ENCODE measurements at places on chromosomes 16 and 17.

DNA sequence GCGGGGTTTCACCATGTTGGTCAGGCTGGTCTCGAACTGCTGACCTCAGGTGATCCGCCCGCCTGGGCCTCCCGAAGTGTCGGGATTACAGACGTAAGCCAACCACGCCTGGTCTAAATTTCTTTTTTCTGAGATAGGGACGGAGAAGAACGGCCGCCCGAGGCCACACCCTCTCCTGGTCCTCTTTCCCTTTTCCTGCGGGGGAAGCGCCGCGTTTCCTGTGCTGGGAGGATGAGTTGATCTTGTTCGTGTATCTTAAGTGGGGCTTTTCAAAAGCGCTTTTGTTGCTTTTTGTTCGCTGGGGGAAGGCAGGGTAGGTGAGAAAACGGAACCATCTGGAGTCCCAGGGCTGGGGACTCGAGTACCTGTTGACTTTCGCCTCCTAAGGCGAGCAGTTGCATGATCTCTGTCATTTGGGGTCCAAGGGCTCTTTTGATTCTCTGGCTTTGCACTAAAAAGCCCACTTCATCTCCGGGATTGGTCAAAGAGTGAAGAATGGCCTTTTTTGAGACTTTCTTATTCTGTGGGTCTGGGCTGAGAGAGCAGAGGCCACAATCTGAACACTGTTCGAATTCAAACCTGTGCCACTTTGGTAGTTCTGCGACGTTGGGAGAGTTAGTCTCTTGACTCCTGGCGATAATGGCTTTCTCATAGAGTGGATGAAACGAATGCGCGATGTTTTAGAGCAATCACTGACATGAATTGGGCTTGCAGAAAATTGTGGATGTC lies 1.3 kb downstream of the FUS start:
- DNase-seq = peak; percentile 63

DNA sequence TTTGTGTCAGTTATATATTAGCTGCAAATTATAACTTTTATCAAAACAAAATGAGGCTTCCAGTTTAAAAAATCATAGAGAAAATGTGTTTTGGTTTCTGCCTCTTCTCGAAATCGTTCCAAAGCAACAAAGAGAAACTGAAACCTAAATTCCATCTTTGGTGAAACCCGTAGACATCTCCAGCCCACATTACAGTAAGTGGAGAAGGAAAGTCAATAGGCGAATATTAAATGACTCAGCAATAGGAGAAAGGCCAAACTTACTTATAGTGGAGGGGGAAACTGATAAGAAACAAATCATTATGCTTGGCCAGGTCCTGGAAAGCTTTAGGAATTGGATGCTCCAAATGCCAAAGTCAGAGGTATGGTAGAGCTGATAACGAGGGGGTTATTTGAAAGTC lies 103.0 kb upstream of the SHISA6 start:
- DNase-seq = no peak

GRCh38 chr16:70664325-70665112 lies 18.2 kb downstream of the IL34 start:
- no peak for DNase-seq

GRCh38 chr17:63222655-63223054 lies 223.5 kb downstream of the CYB561 start:
- no peak for DNase-seq

DNA sequence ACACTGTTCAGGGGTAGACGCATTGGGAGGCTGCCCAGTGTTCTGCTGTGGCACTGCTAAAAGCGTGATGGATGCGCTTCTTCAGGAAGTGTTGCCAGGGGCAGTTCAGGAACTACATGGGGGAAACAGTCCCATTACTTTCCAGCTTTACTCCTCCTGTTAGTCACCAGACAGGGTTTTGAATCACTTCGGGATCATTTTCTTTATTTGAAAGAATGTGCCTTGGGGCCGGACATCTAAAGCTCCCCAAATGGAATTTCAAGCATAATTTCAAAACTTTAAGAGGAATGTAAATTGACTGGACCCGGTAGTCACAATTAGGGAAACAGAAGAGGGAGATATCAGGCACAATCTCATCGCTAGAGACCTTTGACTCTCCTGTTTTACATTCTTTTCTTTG lies 1.3 kb upstream of the KRTAP2-1 start:
- no peak for DNase-seq

DNA sequence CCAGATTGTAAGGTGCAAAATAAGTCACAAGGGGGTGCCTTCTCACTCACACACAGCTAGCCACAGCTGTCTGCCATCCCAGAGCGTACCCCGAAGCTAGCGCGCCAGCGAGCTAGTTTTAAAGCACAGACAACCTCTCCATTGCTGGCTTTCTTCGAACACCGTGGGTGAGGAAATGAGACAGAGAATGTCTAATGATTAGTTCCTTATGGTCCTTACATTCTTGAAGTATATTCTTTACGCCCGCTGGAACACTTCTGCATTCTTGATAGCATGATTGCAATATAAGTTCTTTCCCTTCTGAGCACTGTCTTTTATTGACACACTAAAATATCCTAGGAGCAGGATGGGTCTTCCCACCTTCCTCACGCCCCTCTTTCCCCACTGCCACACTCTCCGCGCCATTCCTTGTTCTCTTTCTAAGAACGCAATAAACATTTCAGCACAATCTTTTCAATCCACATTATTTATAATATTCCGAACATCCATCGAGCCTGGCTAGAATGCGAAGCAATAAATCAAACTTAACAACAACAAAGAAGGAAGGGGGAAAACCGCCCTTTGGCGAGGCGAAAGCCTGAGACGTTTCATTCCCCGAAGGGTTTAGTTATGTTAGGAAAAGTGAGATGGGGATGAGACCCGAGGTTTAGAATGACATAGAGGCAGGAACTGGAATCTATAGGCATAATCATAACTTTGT lies 251.3 kb downstream of the NTN1 start:
- DNase-seq = no peak

DNA sequence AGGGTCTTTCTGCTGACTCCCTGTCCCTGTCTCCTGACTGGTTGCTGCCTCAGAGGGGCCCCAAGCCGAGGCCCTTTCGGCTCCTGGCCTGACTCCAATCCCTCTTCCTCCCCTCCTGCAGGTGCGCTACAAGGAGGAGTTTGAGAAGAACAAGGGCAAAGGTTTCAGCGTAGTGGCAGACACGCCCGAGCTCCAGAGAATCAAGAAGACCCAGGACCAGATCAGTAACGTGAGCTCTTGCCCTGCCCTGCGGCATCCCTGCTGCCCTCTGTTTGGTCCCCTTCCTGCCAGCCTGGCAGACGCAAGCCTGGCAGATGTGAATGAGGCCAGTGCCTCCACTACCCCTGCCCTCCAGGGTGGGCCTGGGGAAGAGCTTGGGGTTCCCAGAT lies 27.1 kb upstream of the LASP1NB start:
- no peak for DNase-seq

DNA sequence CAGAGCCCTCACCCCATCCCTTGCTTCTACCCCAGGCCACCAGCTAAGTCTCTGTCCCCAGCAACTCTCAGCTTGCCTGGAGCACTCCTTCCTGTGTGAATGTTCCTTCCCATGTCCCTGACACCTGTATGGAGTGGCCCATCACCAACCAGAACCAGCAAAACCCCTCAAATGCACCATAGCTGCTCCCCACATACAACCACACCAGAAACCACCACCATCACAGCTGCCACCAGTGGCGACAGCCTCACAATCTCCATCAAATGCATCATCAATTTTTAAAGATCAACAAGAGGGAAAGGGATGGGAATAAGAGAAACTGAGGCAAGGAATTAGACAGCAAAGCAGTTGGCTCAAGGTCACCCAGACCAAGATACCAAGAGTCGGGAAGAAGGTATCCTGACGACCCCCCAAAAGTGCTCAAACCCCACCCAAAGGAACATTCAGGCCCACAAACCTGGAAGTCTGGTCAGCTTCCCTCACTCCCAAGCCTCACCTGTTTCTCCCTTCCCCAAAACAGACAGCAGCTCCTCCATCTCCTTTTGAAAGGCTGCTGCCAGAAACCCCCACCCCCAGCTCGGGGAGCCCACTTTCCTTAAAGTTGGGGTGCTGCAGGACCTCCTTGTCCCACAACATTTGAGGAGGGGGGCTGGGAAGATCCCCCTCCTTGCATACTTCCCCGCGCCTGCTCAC lies 1.8 kb downstream of the SRCIN1 start:
- DNase-seq = no peak

- no peak for DNase-seq
Measured at GRCh38 chr16:3587547-3588110, 10.4 kb upstream of the NLRC3 start.

GRCh38 chr16:65521633-65522328 lies 399.9 kb upstream of the CDH11 start:
- DNase-seq = no peak

DNA sequence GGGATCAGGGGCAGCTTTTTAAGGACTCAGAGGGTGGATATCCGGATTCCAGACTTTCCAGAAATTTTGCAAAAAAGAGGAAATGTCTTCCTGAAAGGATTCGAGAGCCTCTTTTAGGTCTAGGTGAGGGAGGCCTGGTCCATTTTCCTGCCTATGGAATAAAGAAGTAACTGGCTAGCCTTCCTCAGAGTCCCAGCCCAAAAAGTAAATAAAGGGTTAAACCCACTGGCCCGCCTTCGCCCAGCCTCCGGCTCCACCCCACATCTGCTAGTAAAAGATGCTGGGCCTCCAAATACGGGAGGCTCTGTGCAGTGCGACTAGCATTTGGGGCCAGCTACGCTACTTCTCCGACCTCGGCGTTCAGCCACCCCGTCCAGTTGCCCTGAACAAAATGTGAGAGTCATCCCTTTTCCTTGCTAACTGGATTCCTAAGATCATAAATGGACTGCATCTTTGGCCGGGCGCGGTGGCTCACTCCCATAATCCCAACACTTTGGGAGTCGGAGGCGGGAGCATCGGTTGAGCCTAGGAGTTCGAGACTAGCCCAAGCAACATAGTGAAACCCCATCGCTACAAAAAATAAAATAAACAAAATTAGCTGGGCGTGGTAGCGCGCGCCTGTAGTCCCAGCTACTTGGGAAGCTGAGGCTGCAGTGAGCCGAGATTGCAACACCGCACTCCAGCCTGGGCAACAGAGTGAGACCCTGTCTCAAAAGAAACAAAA lies 824 bp upstream of the MPP2 start:
- DNase-seq = peak; percentile 81

- no peak for DNase-seq
Measured at GRCh38 chr17:49580981-49581647, 5.4 kb downstream of the NXPH3 start.

- no peak for DNase-seq
Measured at GRCh38 chr16:12965274-12965804, 63.9 kb downstream of the SHISA9 start.

DNA sequence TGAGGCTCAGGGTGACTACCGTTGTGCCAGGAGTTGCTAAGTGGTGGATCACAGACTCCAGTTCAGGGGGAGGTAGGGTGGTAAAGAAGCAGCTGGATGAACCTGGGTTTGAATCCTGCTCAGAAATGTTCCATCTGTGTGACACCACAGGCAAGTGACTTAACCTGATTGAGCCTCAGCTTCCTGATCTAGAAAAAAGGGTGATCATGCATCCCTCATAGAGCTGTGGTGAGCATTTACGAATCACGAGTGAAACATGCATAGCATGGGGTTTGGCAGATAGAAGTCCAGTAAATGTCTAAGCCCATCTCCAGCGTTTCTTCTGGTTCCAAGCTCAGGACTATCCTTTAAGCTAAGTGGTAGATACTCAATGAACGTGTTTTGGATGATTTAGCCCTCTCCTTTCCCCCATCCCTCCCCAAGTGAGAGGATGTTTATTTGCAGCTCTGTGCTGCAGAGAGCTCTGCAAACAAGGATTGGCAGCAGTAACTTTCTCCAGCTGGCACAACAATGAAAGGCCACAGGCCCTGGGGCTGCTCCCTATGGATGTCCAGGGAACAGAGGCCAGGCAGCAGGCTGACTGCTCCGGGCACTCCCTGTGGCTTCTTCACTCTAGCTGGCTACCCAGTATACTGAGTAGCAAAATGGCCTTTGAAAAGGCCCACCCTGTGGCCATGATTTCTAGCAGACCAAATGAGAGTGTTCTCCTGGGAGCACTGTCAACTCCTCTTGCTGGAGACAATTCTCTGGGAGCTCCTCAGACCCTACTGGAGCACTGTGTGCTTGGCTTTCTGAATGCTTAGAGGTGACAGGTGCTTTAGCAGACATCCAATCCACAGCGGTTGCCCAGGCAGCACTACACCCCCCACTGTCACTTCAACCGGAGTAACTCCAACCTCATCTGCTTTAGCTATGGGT lies 21.3 kb downstream of the CA4 start:
- DNase-seq = no peak

GRCh38 chr16:71276589-71277334 lies 12.4 kb downstream of the CMTR2 start:
- DNase-seq = no peak

GRCh38 chr17:61155590-61156237 lies 243.9 kb upstream of the TBX2 start:
- no peak for DNase-seq

- DNase-seq = no peak
Measured at GRCh38 chr16:23452221-23452571, 793 bp downstream of the COG7 start.

DNA sequence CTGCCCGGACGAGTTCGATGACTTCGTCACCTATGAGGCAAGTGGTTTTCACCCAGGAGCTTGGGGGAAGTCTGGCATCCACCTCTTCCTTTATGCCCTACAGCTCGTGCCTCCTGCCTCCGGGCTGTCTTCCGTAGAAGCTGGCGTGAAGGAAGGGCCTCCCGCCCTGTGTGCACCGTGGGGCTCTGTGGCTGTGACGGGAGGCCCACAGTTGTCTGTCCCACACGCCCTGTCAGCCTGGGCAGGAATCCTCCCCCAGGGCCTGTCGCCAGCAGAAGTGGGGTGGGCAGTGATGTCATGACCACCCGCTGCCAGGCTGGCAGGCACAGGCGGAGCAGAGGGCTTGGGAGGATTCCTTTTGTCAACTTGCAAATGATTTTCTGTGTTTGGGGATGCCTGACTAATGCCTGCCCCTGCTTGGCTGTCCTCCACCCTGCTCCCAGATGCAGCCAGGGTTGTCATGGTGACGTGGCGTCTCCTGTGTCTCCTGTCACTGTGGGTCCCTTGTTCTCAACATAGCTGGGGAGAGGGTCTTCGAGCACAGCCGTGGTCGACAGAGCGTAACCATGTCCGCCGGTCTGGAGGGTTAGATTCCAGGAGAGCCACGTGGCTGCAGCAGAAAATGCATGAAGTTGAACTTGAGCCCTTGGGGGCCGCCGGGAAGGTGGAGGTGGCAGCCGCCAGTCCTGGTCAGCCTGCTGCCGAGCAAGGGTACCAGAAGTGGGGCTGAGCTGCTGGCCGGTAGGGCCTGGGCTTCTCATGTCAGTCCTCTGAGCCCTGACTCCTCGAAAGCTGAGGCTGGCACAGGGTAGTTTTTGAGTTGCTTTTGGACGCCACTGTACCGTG lies 46.1 kb downstream of the RAB11FIP3 start:
- DNase-seq = no peak

GRCh38 chr17:70426752-70427151 lies 257.4 kb downstream of the KCNJ2 start:
- no peak for DNase-seq

- DNase-seq = no peak
Measured at GRCh38 chr16:68190736-68191510, 45.0 kb downstream of the ESRP2 start.

- DNase-seq = peak; percentile 73
Measured at GRCh38 chr17:82332669-82333278, 792 bp downstream of the SECTM1 start.

- DNase-seq = no peak
Measured at GRCh38 chr17:81228420-81228819, 5.7 kb upstream of the CEP131 start.

All from right atrium auricular region (tissue), 2 donors.